ENCODE measurements at places on chromosomes 16 and 17. TPM values are rescaled to one million over a fixed set of nuclear protein-coding genes. Genes with fewer than 3 reads are reported as not detected.

NTN1 gene
- total RNA-seq, result 0.24 TPM

DNAJA2 gene
- 89.8 TPM for total RNA-seq

SLC5A10 gene
- not detected for total RNA-seq

PIGS gene
- total RNA-seq, result 48.7 TPM

BRICD5 gene
- 8.4 TPM for total RNA-seq

NT5M gene
- total RNA-seq, result 5.4 TPM

RAB26 gene
- 0.20 TPM for total RNA-seq

CRHR1 gene
- total RNA-seq, result not detected

CCL17 gene
- 18.9 TPM for total RNA-seq

PTX4 gene
- total RNA-seq, result not detected

SOX9 gene
- not detected for total RNA-seq

CTRB1 gene
- not detected for total RNA-seq

MXRA7 gene
- 27.1 TPM for total RNA-seq

CX3CL1 gene
- not detected for total RNA-seq
